ENCODE measurements at places on chromosomes 4 and X.
A peak's percentile ranks its signal among the peaks of the same experiment; 100 is the strongest.

GRCh38 chrX:130555341-130555740 is 153.6 kb downstream of the RBMX2 start:
- DNase-seq, result peak; percentile 88

GRCh38 chr4:87354168-87355102 is 31.8 kb upstream of the HSD17B13 start:
- no peak for DNase-seq

DNA sequence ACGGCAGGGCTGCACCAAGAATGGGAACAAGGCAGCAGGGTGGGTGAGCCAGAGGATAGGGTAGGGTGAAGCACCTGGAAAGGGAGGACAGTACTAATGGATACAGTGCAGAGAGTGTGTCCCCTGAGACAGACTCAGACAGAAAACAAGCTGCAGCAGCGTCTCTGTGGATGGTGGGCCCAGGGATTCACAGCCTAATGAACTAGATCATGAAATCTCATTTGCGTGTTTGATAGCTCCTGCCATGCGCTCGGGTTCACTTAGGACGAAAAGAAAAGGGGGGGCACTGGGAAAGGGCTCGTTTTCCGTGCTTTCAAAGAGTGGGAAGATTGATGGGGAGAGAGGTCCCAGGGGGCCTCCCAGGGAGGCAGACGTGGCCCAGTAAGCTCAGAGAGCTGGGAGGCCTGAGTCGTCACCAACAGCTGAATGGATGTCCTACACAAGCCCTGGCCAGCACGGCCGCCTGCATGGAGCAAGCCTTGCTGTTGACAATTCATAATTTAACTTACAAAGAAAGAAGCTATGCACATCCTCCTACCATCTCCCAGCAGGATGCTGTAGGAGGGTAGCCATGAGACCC is 446.9 kb downstream of the BCOR start:
- DNase-seq, result no peak

DNA sequence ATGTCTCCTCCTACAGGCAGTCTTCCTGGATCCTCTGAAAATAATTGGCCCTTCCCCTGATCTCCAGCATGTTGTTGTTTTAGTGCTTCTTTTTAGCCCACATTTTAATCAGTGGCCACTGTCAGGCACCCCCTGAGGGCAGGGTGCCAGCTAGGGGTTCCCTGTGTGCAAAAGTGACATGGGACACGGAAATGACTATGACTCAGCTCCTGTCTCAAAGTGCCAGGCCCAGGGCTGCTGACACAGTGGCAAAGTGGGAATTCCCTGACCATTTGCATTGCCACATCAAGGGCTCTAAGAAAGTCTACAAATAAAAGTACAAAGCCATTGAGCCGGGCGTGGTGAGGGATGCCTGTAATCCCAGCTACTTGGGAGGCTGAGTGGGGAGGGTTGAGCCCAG is 24.8 kb downstream of the HMX1 start:
- no peak for DNase-seq

GRCh38 chrX:16177260-16177659 is 10.0 kb downstream of the MAGEB17 start:
- no peak for DNase-seq

- DNase-seq, result no peak
These were observed 32.7 kb upstream of the NKRF start for GRCh38 chrX:119638725-119639471.
